ENCODE measurements at places on chromosomes 2 and 18. TPM values are rescaled to one million over a fixed set of nuclear protein-coding genes. Genes with fewer than 3 reads are reported as not detected.

DNA sequence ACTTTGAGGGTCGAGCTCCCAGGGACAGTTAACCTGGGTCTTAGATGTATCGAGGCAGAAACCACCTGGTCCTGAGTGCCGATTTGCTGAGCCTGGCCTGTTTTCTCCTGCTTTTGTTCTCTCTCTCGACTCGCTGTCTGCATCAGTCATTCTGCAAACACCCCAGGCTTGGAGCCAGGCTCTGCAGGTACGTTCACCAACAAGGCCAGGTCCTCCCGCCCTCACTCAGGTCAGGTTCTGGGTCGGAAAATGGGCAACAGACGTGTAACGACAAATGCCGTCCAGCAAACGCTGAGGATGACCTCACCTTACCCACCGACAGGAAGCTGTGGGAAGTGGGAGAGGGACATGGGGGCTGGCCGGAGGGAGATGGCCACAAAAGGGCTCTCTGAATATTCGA lies 57.7 kb upstream of the PXDN start:
- no peak for DNase-seq

ADAM17 gene
- total RNA-seq: 23.5 TPM

AGXT gene
- total RNA-seq: not detected

QPCT gene
- total RNA-seq: 16.5 TPM

GRCh38 chr2:75475049-75475448 lies 85.7 kb downstream of the EVA1A start:
- DNase-seq: no peak

KCNJ3 gene
- total RNA-seq: 0.28 TPM

SERPINB2 gene
- total RNA-seq: not detected

GRCh38 chr18:63871836-63872235 lies 15.7 kb upstream of the SERPINB2 start:
- DNase-seq: no peak

DPYSL5 gene
- 10.3 TPM for total RNA-seq

DNA sequence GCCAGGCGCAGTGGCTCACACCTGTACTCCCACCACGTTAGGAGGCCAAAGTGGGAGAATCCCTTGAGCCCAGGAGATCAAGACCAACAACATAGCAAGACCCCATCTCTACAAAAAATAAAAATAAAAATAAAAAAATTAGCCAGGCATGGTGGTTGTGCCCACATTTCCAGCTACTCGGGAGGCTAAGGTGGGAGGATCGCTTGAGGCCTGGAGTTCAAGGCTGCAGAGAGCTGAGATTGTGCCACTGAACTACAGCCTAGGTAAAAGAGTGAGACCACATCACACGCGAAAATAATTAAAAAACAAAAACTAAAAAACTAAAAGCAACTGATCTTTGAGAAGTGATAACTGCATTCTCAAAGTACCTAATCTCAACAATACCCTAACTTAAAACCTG lies 1.8 kb downstream of the C2orf76 start:
- no peak for DNase-seq

GRCh38 chr2:2767837-2768236 lies 436.8 kb upstream of the MYT1L start:
- DNase-seq: no peak

DNA sequence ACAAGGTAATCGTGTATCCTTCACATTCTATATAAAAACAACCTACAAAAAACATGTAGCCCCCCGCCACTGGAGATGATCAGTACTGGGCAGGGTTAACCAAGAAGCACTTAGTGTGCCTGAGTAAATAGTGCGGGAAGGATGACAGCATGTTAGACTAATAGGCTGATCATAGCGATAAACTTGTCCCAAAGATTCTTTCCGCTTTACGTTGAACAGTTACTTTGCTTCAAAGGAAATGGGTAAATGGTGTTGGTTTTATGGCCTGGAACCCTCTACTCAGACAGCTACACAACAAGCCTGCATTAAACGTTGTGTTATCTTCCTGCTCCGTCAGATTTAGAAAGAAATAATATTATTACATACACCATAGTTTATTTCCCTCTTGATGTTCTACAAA lies 67.7 kb downstream of the CTAGE1 start:
- DNase-seq: no peak

DNA sequence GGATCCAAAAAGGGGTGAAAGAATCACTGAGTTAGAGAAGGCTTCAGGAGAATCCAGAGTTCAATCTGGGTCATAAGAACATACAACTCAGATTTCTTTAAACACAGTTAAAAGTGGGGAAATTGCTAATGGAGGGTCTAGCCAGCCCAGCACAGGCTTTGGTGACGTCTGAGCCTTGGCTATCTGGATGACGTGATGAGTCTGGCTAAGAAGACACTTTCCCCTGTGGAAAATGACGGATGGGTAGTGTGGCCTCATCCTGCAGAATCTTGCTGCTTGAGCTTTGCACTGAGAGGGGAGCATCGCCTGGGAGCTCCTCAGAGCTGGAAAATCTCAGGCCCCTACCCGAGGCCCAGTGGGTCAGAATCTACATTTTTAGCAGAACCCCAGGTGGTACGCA lies 19.2 kb downstream of the EDAR start:
- DNase-seq: no peak

IAH1 gene
- 13.3 TPM for total RNA-seq

POMC gene
- total RNA-seq: 12.3 TPM

- no peak for DNase-seq
Measured at GRCh38 chr2:55958756-55959155, 35.2 kb upstream of the EFEMP1 start.

DNA sequence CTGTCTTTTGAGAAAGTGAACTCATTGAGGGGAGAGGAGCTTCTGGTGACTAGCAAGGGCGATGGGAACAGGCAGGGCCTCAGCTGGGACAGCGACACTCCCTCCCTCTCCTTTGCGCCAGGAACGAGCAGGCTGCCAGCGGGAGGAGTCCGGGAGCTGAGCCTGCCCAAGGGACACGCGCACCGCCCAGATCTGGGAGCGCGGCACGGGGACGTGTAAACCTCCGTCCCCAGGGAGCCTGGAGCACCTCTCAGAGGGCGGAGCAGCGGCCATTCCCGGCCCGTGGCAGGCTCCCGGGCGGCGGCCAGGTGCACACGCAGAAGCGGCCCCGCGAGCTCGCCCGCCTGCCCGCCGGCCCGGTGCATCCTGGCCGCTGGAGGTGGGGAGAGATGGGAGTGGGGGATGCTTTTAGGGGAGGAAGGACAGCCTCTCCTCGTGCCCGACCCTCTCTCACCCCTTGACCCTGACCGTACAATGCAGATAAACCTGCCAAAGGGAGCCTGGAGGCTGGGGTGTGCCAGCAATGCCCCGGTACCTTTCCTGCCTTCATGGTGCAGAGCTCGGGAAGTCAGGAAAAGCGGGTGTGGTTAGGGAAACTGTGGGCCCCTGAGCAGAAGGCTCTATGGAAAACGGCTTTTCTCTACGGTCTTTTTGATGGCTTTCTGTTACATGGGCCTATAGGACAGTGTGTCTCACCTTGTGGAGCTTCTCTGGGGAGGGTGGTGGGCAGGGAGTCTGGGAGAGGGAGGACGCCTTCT lies 2.2 kb downstream of the AQP4 start:
- peak; percentile 75 for DNase-seq

GRCh38 chr18:26657631-26658581 lies 109.6 kb upstream of the KCTD1 start:
- DNase-seq: no peak

DNA sequence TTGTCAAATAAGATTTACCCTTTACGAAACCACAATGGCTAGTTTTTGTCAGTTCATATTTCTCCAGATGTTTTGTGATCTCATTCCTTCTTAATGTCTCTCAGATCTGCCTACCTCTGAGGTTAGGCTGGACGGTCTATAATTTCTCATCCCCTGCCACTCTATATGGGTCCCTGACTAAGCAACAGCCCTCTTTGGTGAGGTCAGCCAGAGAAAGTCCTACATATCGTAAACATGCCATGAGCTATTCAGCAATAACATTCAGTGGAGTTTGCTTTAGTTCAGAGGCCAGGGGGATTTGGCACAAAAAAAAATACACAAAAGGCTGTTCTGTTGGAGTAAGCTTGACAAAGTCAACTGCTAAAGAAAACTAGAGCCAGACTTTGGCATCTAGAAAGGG lies 192.1 kb upstream of the NCKAP5 start:
- no peak for DNase-seq

SLC5A7 gene
- total RNA-seq: 0.17 TPM

DNA sequence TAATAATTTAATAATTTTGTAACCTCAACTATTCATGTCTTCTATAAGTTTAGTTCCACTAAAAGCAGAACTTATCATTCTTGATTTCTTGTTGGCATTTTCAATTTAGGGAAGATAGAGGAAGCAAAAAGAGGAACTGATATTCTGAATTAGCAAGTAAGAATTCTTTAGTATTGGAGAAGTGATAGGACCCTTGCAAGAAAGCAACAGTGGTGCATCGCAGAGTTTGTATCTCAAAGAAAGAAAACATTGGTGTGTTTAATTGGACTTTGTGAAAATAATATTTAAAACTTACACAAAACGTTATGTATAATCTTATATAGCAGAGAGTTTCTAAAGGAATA lies 36.5 kb upstream of the TNFRSF11A start:
- DNase-seq: no peak

DNA sequence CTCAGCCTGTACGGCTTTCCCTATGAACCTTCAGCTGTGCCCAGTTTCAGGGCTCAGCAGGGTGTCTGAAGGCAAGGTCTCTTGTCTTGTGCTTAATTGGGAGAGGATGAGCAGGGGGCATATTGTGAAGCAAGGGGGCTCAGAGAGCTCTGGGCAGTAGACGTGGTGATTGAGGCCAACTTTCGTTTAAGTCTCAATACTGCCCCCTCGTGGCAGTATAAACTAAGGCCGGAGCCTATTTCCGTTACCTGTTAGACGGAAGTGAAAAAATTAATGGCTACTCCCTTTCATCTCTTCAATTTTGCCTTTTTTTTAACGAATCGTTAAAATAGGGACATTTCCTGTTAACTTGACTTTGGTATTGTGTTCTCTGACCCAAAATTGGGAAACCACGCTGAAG lies 193.4 kb downstream of the TDRD15 start:
- DNase-seq: peak; percentile 75

DNA sequence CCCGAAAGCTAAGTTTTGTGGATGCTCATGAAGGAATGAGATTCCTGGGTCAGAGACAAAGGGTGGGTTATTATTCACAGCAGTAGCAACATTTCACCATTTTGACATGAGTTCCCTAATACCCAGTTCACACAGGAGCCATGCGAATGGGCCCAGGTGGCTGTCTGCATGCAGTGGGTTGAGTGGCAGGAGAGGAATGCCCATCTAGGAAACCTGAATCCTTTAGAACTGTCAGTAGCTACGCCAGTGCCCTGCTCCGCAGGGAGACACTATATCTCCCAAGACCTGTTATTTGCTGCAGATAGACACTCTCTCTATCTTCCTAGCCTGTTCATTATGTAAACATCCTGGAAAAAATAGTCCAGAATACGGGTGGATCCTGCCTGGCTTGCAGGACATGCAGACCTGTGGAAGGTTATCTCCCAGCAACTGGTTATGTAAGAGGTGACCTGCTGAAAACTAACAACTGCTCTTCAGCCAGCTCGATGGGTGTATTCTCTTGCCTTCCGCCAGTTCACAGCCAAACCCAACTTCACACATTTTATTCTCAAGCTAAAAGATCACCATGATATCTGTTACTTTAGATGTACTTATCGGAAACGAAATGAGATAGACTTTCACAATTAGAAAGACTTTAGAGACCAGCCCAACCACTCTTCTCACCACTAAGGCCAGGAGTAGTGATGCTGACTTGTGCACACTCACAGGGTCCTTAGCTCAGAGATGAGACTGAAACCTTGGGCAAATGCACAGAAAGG lies 59.1 kb downstream of the MBP start:
- DNase-seq: no peak

NT5DC4 gene
- not detected for total RNA-seq

CYP27A1 gene
- 4.2 TPM for total RNA-seq

CYBRD1 gene
- total RNA-seq: 8.2 TPM

RUFY4 gene
- total RNA-seq: 0.04 TPM

PNPT1 gene
- total RNA-seq: 34.6 TPM

DNA sequence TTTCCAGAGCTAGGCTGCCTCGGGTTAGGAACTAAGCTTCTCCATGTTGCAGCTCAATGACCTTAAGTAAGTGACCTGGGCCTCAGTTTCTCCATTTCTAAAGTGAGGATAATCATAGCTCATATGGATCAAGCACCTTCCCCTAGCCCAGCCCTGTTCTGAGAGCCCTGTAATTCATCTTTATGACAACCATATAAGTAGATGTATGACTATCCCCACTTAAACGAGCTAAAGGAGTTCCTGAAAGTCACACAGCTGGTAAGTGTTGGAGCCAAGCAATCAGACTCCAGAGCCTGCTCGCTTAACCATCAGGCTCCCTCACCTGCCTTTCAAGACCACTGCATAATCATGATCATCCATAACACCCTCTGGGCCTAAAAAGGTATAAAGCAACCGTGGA lies 135.4 kb downstream of the SP3 start:
- DNase-seq: no peak

DNA sequence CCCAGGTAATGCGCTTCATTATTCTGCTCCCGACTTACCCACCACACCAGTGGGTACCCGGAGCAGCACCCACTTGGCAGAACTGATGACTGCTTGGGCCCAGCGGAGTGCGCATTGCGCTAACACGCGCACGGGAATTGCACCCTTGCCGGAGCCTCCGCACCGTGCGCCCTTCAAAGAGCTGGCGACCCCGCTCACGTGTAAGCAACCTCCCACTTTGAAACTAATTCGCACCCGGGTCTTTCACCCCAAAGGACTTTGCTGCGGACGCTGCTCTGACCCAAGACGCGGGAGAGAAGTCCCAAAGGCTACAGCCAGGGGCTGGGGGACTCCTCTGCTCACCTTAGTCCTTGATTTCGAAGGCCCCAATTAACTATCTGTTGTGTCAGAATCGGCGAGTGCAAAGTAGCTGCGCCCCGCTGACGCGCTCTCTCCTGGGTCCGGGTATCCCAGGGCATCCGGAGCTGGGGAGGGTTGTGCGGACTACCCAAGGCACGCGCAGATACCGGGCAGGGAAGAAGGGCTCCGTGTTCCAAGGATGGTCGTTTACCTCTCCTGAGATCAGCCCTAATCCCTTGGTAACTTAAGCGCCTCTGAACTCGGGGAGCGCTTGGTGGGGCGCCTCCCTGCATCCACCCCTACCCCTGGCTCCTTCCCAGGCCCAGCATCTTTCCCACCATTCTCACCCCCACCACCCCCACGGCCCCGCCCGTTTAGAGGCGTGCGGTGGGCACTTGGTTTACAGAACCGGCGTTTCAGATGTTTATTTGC lies 13.1 kb upstream of the SATB2 start:
- peak; percentile 41 for DNase-seq

ASB18 gene
- not detected for total RNA-seq

- DNase-seq: peak; percentile 1
Measured at GRCh38 chr2:217250013-217250524, 390.2 kb upstream of the TNP1 start.

- DNase-seq: no peak
Measured at GRCh38 chr2:181242262-181242661, 214.9 kb upstream of the ITGA4 start.

GRCh38 chr2:158637357-158637756 lies 157.8 kb upstream of the DAPL1 start:
- DNase-seq: no peak

B3GNT7 gene
- total RNA-seq: 89.4 TPM

GRCh38 chr2:147739508-147739907 lies 105.3 kb upstream of the ACVR2A start:
- no peak for DNase-seq

Data from GM23338 (cell line).